ENCODE measurements at places on chromosomes 11 and 22. TPM values are rescaled to one million over a fixed set of nuclear protein-coding genes. Genes with fewer than 3 reads are reported as not detected.

DNA sequence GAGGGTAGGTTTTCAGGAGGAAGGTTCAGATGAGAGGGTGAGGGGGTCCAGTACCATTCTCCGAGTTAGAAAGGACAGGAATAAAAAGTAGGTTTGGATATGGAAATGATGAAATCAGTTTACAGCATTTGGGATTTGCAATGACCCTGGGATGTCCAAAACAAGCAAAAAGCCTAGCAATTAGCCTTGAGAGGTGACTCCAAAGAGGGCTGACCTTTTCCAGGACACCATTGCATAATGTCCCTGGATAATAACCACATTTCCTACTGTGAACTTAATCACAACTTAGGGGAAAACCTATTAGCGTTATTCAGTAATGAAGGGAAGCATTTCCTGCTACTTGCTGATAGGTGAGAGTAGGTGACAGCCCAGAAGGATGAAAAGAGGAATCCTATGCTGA is 101.4 kb upstream of the ARHGAP42 start:
- no peak for DNase-seq

DNA sequence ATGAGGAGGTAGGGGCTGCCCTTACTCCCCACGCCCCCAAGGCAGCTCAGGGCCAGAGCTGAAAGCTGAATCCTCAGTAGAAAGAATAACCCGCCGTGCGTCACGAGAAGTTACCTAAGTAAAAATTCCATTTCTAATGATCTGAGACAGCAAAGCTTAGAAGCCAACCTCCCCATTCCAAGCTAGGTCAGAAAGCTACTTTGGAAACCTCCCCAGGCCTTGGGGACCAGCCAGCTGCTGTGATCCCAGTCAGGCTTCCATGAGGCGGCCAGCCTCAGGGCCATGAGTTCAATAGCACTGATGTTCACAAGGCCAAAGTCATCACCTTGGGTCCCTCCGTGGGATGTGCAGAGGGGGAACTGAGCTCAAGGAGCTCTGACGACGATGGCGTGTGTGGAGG is 6.9 kb downstream of the SHISAL1 start:
- DNase-seq: peak; percentile 42

DNA sequence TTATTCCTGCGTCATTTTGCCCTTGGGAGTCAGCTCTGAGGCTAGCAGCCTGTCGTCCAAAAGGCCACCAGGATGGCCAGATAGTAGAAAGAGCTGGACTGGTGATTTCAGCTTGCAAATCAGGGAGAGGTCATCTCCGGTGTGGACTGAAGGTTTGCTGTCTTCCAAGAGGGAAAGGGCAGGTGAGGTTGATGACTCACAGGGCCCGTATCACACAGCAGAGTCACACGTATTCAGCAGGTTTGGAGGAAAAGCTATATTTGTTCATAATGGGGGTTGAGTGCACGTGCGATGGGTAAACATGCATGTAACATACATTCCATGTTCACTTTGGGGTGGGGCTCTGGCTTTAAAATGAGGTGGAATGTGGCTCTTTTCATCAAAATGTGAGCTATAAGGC is 25.6 kb downstream of the MRPL21 start:
- DNase-seq: no peak

Gene GAB4
- not detected for total RNA-seq

GRCh38 chr22:28710576-28711191 is 30.9 kb downstream of the CHEK2 start:
- peak; percentile 85 for DNase-seq

- DNase-seq: peak; percentile 4
Measured at GRCh38 chr11:79353706-79354105, 87.1 kb downstream of the TENM4 start.

GRCh38 chr11:78020246-78020645 is 2.8 kb downstream of the KCTD14 start:
- DNase-seq: no peak

DNA sequence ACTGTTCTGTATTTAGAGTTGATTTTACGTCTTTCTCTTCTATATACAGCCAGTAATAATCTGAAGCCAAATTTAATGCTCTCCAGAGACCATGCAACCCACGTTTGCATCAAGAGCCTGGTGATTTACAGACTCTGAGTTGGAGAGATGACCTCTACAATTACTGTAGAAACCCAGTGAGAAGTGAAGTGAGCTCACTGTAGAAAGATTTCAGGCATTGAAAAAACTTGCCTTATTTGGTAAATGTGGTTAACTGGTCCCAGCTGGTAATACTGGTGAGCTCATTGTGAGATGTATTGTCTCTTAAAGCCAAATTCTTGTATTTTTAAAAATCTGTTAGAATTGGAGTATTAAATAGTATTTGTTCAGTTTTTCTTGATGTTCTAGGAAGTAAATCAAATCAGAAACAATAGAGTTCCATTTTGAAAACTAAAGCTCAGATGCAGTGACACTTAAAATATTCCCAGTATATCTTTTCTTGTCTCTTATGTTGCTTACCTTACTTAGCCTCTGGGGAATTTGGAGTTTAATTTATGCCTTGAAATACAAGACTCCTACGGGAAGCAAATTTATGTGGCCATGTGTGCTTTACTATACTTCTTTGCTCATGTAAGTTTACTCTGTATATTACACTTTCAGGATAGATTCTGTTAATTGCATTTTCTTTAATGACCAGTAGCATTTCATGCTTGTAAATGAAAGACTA is 189.9 kb downstream of the ARHGAP42 start:
- peak; percentile 94 for DNase-seq

Gene MMP10
- total RNA-seq: 0.97 TPM

Gene PTPRCAP
- total RNA-seq: not detected

Gene STK33
- total RNA-seq: not detected

DNA sequence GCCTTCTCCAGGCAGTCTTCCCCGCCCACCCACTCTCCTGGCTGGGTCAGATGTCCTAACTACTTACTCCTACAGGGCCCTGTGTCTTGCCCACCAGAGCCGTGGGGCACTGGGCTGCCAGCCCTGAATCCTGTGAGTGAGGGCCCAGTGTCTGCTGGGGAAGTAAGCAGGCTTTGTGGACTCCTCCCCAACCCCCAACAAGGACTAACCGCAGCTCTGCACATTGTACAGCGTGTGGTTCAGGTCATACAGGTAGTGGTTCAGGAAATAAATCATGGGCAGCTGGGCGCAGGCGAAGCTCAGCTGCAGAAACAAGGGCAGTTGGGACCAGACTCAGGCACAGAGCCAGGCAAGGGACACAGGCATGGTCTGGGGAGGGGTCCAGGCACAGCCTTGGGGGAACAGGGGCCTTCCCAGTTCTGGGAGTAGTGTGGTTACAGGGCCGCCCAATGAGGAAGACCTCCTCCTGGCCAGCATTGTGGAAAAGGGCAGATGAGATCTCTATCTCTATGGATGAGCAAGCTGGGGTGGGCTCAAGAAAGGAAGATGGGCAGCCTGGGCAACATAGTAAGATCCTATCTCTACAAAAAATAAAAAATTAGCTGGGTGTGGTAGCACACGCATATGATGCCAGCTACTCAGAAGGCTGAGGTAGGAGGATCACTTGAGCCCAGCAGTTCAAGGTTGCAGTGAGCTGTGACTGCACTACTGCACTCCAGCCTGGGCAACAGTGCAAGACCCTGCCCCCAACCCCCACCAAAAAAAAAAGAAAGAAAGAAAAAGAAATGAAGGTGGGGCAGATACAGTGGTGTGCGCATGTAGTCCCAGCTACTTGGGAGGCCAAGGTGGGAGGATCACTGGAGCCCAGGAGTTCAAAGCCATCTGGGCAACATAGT is 5.5 kb downstream of the UNC93B1 start:
- DNase-seq: no peak

DNA sequence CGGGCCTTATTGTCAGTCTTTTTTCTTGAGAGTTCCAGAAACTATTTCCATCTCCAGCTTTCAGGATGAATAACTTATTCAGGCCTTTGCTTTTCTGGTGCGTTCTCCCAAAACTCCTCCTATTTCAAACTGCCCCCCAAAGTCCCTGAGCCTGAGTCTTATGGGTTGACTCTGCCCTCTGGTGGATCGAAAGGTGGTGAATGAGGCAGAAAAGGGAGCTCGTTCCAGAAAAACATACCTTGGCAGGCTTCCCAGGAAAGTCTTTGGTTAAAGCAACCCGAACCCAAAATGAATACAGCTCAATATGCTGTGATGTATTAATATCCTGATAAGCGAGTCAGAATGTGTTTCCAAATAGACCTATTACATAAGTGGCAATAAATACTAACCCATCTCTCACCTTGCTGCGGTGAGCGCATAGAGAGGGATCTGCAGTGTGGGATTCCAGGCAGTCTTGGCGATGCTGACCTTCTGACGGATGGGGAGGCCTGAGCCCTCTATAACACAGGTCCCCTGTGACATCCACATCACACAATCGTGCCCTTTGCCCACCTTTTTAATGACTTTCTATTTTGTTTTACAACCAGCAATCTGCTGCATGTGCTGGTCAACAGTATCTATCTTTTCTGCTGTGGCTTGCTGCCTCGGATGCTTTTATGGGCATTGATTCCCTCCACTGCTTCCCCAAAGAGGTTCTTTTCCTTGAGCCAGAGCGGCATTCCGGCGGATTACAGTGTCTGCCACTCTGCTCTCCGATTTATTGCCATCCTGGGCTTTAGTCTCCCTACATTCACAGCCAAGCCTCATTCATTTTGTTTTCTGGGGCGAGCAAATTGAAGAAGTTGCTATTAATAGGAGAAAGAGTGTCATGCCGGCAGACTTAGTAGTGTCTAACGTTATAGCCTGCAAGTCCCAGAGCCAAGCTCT is 756.8 kb downstream of the NTM start:
- peak; percentile 94 for DNase-seq

Gene CCDC116
- 0.54 TPM for total RNA-seq

Gene PHETA2
- total RNA-seq: 36.7 TPM

Gene OSBP2
- total RNA-seq: 2.0 TPM

DNA sequence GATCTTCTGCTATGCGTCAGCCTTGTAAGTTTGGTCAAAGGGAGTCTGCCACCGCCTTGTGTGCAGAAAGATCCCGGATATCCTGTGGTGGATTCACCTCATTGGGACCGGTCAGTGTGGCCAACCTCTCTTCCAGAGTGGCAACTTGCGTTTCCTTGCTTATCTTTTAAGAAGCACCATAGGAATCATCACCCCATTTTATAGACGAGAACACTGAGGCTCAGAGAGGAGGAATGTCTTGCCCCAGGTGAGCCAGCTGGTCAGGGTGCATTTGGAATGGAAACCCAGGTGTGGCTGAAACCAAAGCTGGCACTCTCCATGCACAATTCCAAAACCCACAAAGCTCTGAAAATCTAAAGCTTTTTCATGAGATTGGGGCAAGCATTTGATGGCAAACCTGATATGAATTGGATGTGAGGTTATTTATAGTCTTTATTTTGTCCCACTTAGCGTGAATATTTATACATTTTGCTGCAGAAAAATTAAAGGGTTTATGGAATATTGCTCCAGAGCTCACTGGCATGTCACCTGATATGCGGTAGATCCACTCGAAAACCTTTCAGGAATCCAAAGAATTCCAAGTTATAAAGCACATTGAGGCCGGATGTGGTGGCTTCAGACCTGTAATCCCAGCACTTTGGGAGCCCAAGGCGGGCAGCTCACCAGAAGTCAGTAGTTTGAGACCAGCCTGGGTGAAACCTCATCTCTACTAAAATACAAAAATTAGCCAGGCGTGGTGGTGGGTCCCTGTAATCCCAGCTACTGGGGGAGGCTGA is 12.1 kb upstream of the EIF3D start:
- no peak for DNase-seq

Gene OR9G4
- total RNA-seq: not detected

DNA sequence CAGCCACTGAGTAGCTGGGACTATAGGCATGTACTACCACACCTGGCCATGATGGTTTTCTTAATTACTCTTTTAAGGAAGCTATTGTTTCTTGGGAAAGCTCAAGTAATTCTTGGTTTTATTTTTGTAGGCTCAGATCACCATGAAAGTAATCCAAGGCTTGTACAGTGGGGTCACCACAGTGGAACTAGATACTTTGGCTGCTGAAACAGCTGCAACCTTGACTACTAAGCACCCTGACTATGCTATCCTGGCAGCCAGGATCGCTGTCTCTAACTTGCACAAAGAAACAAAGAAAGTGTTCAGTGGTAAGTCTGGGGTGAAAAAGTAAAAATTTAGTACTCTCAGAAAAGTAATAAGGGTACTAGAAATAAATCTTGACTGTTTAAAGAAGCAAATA is 11.3 kb downstream of the RRM1 start:
- DNase-seq: no peak

Gene CREB3L1
- 37.7 TPM for total RNA-seq

- no peak for DNase-seq
Measured at GRCh38 chr22:19812910-19813309, 41.8 kb downstream of the GNB1L start.

Gene SAAL1
- total RNA-seq: 12.6 TPM

GRCh38 chr11:197741-198235 is 4.9 kb downstream of the SCGB1C1 start:
- DNase-seq: no peak

Gene JHY
- 7.3 TPM for total RNA-seq

Gene MS4A15
- total RNA-seq: not detected

Gene ALDH3B2
- not detected for total RNA-seq

DNA sequence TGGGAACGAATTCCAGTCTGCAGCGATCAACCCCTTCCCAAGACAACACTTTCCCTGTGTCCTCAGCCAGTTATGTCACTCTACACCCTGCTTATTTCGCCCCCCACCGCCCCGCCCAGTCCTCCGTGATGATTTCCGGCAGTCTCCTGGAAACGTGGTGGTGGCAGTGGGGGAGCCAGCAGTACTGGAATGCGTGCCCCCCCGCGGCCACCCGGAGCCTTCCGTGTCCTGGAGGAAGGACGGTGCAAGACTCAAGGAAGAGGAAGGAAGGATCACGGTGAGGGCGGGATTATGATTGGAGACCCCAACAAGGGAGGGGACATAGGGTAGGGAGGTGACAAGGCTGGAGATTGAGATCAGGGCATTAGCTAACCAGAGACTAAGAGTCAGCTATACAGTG is 4.1 kb downstream of the ROBO3 start:
- DNase-seq: no peak

- DNase-seq: no peak
Measured at GRCh38 chr11:199004-199581, 6.2 kb downstream of the SCGB1C1 start.

Gene OR5A1
- not detected for total RNA-seq

DNA sequence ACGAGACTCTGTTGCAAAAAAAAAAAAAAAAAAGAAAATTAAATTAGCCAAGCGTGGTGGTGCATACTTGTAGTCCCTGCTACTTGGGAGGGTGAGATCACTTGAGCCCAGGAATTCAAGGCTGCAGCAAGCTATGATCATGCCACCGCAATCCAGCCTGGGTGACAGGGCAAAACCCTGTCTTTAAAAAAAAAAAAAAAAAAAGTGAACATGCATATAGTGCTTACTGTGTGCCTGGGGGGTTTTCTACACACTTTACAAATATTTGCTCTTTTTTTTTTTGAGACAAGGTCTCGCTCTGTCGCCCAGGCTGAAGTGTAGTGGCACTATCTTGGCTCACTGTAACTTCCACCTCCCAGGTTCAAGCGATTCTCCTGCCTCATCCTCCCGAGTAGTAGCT is 12.9 kb downstream of the TPST2 start:
- DNase-seq: no peak

DNA sequence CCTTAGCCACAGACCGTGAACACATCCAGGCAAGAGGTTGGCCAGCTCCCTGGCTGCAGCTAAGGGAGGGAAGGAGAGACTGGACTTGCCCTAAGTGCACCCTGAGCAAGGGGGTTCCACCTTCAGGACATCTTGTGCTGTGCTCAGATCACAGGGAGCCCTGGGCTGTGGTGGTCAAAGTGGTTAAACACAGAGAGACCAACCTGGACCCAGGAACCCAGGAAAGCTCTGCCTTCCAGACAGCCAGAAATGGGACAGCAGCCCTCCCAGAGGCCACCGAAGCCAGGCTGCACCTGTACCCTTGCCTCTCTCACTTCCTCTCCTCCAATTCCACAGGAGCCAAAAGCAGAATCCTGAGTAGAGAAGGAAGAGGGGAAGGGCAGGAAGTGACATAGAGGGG is 105.2 kb upstream of the TMEM45B start:
- no peak for DNase-seq

Data from GM23248 (cell line).